ENCODE measurements at places on chromosomes 16 and 17.

GRCh38 chr17:43813386-43813785 is 19.6 kb downstream of the MPP3 start:
- DNase-seq = no peak

GRCh38 chr16:24825696-24826095 is 20.1 kb upstream of the SLC5A11 start:
- DNase-seq = no peak

GRCh38 chr16:80604600-80605355 is 64.0 kb downstream of the DYNLRB2 start:
- no peak for DNase-seq

GRCh38 chr16:67941469-67942199 is 2.3 kb downstream of the LCAT start:
- no peak for DNase-seq

- DNase-seq = peak; percentile 95
Observed at GRCh38 chr17:43723697-43724359, 34.8 kb downstream of the SOST start.

GRCh38 chr17:7383371-7383741 is 2.5 kb downstream of the TNK1 start:
- no peak for DNase-seq

DNA sequence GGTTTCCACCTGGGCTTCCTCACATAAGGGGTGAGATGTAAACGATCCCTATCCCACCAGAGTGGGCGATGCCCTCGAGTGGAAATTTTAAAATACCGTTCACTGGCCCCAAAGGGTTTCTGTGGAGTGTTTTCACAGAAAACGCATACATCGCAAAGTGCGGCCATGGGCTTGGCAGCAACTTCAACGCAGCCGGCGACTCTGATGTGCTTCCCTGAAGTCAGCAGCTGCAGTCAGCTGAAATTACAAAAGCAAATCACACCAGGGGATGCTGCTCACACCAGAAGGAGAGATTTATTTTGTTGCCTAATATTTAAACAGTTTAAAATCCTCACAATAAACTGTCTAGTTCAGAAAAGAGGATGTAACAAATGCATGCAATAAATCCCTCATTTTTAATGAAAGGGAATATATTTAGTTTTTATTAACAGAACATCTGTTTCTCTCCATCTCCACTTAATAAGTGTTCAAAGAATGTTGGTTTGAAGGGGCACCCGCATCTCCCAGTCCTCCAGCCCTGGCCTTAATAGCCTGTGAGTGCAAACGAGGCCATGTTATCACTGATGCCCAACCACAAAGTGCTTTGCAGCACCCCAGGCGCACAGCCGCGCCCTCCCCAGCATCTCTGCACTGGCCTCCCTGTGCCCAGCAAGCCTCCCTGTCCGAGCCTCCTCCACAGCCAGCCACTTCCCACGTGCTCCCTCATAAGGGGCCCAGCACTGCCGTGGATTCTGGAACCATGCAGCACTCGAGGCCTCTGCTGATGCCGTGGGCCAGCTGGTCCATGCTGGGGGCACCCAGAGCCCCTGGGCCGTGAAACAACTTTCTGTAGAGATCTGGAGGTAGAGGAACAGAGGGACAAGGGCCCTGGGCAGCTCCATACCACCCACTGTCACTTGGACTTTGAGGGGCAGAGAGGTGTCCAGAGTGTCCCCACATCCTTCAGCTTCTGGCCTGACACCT is 17.3 kb upstream of the XYLT2 start:
- DNase-seq = no peak

DNA sequence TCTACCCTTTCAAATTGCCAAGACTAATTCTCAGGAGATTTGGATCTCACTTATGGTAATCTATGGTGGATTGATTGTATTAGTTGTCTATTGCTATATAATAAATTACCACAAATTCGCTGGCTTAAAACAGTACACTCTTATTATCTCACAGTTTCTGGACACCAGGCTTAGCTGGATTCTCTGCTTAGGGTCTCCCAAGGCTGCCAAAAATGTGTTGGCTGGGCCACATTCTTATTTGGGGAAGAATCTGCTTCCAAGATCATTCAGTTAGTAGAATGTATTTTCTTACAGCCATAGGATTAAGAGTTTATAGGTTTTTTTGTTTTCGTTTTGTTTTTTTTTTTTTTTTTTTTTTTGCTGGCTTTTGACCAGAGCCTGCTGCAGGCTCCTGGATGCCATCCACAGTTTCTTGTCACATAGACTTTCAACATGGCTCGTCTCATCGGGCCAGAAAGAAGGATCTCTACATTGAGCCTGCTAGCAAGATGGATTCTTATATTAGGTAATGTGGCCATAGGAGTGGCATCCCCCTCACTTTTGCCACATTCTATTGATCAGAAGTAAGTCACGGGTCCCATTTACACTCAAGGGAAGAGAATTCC is 415.3 kb downstream of the KIF2B start:
- no peak for DNase-seq

- DNase-seq = no peak
Observed at GRCh38 chr17:59492091-59492451, 73.3 kb upstream of the DHX40 start.
